Cerebellar nuclear complex (tissue), 1 donor: ENCODE measurements at places on chromosomes 2 and 18.

DNA sequence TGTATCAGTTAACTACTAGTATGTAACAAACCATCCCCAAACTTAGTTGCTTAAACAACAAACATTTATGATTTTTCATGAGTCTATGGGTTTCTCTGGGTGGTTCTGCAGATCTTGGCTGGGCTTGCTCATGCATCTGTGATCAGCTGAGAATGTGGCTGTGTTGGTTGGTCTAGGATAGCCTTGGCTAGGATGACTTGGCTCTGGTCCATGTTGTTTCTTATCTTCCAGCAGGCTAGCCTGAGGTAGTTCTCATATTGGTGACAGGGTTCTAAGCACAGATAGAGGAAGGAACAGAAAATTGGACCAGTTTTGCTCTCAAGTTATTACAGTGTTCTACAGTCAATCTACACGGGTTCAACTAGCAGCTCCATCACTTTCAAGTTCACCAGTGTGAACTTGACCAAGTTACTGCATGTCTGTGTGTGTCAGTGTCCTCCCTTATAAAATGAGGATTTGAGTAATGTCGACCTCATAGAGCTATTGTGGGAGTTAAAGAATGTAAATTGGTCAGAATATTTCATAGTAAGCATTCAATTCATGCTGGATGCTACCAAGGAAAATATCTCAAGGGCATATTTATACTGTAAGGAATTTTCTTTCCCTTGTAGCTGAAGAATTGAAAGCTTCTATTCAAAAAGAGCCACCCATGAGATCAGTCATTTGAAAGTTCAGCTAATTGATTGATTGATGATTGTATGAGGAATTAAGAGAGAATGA, 65.3 kb downstream of the MYO3B start:
- no peak for DNase-seq

- DNase-seq = no peak
These were observed 6.0 kb upstream of the SLC39A10 start for GRCh38 chr2:195651046-195651445.

DNA sequence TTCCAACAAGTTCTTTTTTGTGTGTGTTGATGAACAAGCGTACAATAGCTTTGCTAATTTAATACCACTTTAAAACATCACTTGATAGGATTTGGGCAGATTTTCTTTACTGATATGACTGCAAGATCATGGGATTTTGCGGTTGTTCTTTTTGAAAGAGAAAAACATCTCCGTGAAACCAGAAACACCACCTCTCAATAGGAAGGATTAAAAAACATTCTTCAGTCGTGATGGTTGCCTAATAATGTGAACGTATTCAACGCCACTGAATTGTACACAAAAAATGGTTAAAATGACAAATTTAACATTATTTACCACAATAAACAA, 19.3 kb downstream of the RBMS1 start:
- DNase-seq = no peak

- no peak for DNase-seq
These were observed 200.8 kb downstream of the SLC8A1 start for GRCh38 chr2:40251137-40251536.

DNA sequence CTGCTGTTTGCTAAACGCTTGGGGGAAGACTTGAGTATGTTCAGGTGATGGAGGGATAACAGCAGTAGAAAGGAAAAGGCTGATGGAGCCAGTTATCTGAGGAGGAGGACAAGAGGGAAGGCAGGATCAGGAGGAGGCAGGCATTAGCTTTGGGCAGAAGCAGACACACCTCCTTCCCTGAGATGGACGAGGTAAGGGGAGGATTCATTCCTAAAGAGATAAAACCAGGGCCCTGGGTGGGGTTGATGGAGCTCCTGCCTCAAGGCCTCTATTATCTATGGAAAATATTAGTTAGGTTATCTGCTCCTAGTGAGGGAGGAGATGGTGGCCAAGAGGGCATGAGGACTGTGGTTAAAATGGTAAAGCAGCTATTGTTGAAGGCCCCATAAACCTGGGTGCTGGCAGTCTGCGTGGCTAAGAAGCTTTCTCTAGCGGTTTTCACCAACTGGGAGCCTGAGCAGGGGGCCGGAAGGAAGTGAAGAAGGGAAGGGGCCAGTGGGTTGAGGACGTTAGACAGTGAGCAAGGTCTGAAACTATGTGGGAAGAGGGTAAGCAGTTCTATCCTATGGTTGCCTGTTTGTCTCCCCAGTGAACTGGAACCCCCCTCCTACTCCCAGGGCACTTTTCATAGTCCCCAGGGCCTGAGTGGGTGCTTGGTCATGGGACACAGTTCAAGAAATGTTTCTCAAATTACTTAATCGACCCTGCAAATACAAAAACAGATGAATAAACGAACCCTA, 56.6 kb upstream of the HK2 start:
- DNase-seq = no peak

- no peak for DNase-seq
These were observed 14.6 kb downstream of the FBXO11 start for GRCh38 chr2:47891369-47892337.

DNA sequence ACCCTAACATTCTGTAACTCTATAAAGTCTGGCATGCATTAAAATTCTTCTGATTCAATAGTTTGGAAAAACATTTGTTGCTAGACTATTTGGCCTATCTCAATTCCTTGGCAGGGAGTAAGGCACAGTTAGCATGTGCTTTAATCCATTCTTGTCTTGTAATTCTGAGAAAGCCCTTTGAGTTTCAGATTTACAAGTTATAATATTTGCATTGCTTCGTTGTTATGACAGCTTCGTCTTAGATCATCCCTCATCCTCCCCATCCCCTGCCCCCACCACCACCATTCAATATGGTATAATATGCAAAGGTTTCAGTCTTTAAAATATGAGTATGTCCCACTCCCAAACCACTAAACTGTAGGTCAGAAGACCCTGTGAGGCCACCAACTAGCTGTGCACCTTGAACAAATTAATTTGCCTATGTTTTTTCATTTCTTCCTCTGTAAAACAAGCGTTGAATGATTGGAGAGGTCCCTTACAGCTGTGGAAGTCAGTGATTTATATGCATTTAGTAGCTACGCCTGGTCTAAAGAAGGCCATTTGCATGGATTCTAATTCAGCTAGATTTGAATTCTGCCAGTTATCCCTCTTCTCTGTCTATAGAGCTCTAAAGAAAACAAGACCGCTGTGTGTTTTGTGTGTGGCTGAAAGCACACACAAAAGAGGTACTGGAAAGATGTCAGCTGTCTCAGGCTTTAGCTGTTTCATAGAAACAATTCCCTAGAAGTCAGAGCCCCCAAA, 591 bp downstream of the C2orf80 start:
- DNase-seq = no peak

- DNase-seq = no peak
These were observed 115.2 kb downstream of the ZEB2 start for GRCh38 chr2:144404586-144405314.

GRCh38 chr2:147632198-147632597, 212.6 kb upstream of the ACVR2A start:
- DNase-seq = no peak

- no peak for DNase-seq
These were observed 245.7 kb downstream of the TNS1 start for GRCh38 chr2:217757108-217757463.

GRCh38 chr18:62524440-62525200, 1.8 kb downstream of the ZCCHC2 start:
- no peak for DNase-seq

DNA sequence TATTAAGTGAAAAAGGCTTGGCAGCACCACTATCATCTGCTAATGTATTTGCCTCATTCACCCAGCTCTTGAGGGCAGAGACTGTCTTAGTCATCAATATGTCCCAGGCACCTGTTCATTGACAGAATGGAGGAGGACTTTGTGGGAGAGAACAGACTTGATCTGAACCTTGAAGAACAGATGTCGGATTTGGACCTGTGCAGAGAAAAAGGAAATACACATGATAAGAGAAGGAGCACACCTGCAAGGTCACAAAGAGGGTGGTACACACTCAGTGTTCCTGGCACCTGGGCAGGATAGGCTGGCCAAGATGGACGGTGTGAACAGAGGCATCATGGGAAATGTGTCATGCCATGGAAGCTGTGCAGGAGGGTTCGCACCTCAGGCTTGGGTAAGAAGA, 7.4 kb upstream of the MGAT4A start:
- DNase-seq = no peak

DNA sequence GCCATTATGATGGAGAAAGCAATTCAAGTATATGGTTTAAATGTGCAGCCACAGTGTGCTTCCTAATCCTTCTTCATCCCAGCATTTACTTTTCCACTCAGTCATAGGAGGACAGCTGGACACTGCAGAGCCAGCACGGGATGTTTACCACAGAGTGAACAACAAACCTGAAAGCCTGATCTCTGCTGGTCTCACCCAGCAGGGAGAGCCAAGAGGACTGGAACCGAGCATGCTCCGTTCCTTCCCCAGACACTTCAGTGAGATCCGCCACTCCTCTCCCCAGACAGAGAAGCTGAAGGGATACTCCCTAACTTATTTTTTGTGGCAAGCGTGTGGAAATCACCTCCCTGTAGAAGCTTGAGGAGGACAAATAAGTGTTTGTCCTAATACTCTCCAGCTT, 23.2 kb upstream of the GORASP2 start:
- no peak for DNase-seq

- DNase-seq = no peak
These were observed 16.3 kb downstream of the DYSF start for GRCh38 chr2:71469403-71470398.

DNA sequence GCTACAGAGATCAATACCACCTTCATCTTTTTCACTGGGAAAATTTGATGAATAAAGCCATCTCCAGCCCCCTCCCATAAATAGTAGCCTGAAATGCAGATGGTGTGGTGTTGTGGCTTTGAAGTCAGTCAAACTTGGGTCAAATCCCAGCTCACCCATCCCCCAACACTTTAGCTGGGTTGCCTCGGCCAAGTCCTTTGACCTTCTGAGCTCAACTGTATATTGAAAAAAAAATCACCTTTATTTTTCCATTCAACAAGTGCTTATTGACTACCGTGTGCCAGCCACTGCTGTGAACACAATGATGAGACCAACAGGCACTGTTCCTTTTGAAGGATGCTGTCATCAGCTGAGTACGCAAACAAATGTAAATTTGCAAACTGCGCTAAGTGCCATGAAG, 35.1 kb upstream of the NTSR2 start:
- DNase-seq = no peak

- DNase-seq = no peak
These were observed 646.2 kb downstream of the XIRP2 start for GRCh38 chr2:167534443-167534842.

- DNase-seq = no peak
These were observed 37.4 kb upstream of the SLC39A10 start for GRCh38 chr2:195619590-195619989.

- DNase-seq = no peak
These were observed 3.9 kb upstream of the PPP1CB start for GRCh38 chr2:28747714-28748113.

DNA sequence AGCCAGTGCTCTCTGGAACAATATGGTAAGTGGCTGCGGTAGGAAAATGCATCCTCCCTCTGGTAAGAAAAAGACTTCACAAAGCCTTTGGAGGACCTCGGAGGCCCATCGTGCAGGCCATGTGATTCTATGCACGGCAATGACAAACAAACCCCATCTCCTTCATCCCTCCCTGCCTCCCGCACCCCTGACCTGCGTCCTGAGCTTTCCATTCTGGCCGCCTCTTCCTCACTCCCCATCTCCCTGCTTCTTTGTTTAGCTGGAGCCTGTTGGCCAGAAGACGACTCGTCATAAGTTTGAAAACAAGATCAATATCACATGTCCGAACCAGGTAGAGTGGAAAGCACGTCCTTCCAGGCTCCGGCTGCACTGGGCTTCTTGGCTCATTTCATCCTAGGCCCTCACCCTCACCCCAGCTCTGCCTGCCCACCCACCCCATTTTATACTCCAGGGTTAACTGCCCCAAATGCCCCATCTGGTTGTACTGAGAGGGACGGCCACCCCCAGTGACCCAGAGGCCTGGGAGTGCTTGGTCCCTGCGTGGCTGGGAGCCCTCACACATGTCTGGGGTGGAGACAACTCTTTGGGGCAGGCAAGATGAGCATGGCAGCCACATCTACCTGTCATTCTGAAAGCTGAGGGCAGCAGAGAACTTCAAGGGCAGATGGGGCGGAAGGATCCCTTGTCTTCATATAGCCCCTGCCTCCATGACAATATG, 94.0 kb downstream of the PLB1 start:
- no peak for DNase-seq

DNA sequence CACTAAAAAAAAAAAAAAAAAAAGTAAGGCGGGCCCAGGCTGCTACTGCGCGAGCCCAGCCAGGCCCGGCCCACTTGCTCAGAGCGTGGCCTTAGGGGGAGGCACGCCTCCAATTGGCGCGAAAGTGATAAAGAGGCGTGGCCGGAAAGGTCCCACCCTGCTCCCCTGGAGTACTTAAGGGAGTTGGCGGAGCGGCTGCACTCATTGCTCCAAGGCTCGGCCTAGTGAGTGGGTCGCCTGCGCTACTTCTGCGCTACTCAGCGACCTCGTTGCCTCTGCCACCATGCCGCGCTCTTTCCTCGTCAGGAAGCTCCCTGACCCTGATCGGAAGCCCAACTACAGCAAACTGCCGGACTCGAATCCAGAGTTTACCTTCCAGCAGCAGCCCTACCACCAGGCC, 36.9 kb downstream of the UNC80 start:
- no peak for DNase-seq

DNA sequence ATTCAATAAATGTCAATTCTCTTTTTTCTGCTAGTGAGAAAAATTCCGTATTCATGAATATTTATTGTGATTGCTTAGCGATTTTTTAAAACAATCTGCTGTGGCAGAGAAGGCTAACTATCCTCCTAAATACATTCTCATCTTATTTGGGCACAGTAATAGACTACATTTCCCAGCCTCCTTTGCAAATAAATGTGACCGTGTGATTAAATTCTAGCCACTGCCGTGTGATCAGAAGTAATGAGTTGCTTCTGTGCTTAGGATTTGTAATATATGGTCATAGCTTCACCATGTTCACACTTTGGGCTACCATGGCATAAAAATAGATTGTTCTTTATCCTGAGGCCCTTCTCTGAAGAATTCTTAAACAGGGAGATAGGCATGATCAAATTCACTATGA, 179.6 kb downstream of the FAM124B start:
- DNase-seq = no peak

GRCh38 chr18:58132595-58133261, 88.7 kb downstream of the NEDD4L start:
- DNase-seq = no peak

- no peak for DNase-seq
These were observed 368.2 kb downstream of the IRS1 start for GRCh38 chr2:226431288-226431948.

DNA sequence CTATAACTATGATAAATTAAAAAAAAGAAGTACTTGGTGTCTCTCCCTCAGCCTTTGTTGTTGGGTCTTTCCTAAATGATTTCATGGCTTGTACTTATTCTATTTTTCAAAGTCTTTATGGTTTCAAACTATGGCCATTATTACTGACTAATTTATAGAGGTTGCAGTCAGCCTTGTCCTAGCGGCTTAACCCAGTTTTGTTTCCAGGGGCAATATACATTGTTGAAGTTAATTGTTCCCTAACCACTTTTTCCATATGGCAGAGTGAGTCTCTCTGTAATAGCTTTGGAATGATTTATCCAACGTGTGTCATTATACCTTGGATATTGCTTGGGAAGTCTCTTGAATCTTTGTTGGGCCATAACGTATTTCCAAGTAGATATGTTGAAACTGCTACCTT, 408.8 kb downstream of the HRH4 start:
- DNase-seq = no peak
